ENCODE measurements at places on chromosomes 4 and X.

GRCh38 chrX:136199365-136199764 is 51.8 kb downstream of the MAP7D3 start:
- no peak for DNase-seq

- DNase-seq, result no peak
These were observed 36.8 kb upstream of the NAP1L5 start for GRCh38 chr4:88734403-88734949.

- peak; percentile 13 for DNase-seq
These were observed 51.1 kb downstream of the SCML1 start for GRCh38 chrX:17788439-17788838.

DNA sequence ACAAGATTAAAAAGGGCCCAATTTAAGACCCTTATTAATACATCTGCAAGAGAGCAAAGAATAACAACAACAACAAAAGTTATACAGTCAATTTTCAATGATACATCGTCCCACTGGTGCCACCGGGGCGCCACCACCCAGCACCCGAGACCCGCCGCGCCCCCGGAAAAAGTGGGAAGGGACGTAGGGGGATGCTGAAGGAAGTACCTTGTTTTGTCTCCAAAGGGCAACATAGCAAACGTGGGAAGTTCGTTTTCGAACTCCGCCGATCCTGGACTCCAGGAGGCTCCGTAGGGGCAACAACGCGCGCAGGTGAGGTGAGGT is 1.7 kb downstream of the PDE5A start:
- DNase-seq, result no peak
